ENCODE measurements at places on chromosomes 2 and 18. TPM values are rescaled to one million over a fixed set of nuclear protein-coding genes. Genes with fewer than 3 reads are reported as not detected.

Gene ITGA4
- 1.8 TPM for polyA plus RNA-seq

Gene LRATD1
- polyA plus RNA-seq: 31.9 TPM

Gene GAREM2
- polyA plus RNA-seq: 2.4 TPM

Gene CPO
- polyA plus RNA-seq: not detected

Gene MTCL1
- 1.8 TPM for polyA plus RNA-seq

Gene CRYBA2
- polyA plus RNA-seq: 1.4 TPM
